ENCODE measurements at places on chromosomes 7 and 10.

- DNase-seq, result peak; percentile 75
Observed at GRCh38 chr7:4103352-4104091, 578.6 kb upstream of the FOXK1 start.

DNA sequence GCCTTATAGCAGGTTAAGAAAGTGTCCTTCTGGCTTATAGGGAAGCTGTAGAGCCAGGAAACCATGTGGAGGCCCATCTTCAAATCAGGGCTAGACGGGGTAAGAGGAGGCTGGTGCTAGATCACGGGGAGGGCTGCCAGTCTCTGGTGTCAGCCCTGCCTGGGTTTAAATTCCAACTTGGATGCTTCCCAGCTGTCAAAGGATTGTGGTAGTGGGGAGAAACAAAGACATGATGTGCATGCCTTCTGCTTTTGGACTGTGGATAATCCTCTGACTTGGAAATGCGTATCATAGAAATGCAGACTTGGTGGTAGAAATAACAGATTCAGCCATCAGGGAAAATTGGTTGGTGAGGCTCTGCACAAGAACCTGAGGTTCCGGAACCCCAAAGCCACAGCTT, 325.6 kb downstream of the PHTF2 start:
- no peak for DNase-seq

GRCh38 chr10:124223711-124224085, 130.3 kb upstream of the CHST15 start:
- DNase-seq, result no peak

GRCh38 chr10:109883859-109884771, 39.2 kb downstream of the XPNPEP1 start:
- peak; percentile 86 for DNase-seq

DNA sequence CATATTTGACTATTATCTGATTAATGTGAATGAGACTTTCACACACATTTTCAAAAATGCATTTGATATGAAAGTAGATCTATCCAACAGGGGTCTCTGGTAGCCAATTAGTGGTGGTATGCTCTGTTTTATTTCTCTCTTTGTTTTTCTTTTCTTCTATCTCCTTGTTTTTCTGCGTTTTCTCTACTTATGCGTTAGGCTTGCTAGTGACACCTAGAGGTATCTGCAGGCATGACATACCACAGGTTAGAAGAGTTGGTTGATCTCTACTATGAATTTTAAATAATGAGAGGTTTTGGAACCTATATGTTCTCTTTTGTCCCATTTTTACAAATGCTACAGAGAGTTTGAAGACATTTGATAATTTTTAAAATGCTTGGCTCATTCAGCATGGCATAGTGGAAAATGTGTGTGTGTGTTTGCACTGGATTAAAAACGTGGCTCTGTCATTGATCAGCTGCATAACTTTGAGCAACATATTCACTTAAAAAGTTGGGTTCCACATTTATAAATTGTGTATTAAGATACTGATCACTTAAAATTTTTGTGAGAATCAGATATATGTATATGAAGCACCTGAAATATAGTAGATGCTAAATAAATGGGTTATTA, 28.1 kb upstream of the PLXDC2 start:
- DNase-seq, result peak; percentile 31

GRCh38 chr7:155683098-155683497, 38.6 kb downstream of the RBM33 start:
- DNase-seq, result no peak

DNA sequence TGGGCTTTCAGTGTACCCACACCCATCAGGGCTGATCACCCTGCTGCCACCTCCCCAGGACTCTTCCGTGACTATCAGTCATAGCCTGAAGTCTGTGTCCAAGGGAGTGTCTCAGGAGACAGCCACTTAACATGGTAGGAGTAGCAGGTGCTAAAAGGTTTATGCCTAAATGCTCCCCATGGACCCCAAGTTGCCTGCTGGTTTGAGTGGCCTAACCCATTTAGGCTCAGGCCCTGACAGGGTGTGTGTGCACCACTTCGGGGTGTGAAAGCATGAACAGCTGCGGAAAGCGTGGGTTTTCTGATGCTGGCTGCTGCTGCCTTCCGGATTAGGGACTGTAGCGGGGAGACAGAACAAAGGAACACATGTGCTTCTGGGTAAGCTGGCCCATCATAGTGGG, 93.2 kb upstream of the SAMD8 start:
- DNase-seq, result no peak

DNA sequence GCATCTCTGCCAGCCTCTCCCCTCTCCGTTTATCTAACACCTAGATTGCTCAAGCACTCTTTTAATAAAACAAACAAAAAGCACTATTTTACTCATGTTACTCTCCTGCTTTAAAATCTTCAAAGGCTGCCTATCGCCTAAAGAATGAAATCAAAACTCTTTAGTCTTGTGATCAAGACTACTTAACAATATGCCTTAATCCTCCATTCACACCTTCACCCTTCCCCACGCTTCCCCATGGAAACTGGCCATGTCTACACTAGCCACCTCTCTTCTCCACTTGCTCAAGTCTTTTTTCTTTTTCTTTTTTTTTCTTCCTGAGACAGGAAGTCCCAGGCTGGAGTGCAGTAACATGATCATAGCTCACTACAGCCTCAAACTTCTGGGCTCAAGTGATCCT, 47.8 kb upstream of the TMEM213 start:
- no peak for DNase-seq

- no peak for DNase-seq
Observed at GRCh38 chr7:152597507-152597906, 78.4 kb downstream of the XRCC2 start.

GRCh38 chr10:71512761-71513539, 116.2 kb downstream of the CDH23 start:
- DNase-seq, result no peak

- DNase-seq, result peak; percentile 23
Observed at GRCh38 chr10:70902661-70903261, 14.4 kb upstream of the PCBD1 start.

DNA sequence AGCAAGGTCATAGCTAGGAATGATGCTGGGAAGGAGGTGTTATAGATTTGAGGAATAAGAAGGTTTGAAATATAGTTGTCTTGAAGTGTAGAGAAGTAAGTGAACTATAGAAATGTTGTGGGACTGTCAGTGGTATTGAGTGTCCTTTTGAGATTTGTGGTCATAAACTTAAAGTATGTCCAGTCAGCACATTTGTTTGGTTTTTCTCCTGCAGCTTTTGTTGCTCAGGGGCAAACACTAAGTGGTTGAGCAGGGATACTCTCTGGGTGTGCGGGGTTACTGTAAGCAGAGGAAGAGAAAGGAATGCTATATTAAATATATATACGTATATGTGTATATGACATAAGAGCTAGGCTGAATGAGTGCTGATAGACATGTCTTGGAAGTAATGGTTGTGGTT, 67.1 kb downstream of the HECTD2 start:
- DNase-seq, result no peak

- no peak for DNase-seq
Observed at GRCh38 chr10:133164816-133165555, 5.0 kb downstream of the KNDC1 start.

DNA sequence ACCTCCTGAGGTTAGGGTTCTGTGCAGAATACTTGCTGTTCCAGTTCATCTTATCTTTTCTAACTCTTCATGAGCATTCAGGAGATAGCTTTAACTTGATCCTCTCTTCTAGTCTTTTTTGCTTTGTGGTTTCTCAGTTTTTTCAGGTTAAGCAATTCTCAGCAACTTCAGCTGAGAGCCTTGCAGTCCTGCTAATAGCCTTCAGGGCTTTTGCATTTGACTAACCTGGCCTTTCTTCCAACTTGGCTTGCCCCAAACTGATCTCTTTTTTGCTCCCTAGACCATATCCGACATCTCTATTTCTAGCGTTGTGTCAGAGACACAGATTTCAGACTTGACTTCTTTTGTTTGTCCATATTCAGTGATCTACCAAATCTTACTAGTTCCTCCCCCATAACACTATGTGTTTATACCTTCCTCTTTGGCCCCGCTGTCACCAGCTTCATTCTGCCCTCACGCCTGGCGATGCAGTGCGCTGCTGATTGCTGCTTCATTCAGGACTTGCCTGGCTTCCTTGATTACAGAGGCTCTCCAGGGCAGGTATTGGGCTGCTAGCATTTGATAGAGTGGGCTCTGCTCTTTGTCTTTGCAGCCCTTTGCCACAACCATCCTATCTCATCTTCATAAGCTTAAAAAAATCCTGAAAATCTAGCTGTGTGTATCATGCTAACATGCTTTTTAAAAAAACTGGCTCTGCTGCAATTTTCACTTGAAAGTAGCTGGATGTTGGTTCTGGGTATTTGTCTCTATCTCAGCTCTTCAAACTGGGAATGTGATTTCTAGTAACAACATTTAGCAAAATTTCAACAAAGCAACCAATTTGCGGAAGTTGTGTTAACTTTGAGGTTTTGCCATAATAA, 9.6 kb downstream of the CUL1 start:
- peak; percentile 51 for DNase-seq

- no peak for DNase-seq
Observed at GRCh38 chr7:134328900-134329299, 12.2 kb upstream of the SLC35B4 start.

DNA sequence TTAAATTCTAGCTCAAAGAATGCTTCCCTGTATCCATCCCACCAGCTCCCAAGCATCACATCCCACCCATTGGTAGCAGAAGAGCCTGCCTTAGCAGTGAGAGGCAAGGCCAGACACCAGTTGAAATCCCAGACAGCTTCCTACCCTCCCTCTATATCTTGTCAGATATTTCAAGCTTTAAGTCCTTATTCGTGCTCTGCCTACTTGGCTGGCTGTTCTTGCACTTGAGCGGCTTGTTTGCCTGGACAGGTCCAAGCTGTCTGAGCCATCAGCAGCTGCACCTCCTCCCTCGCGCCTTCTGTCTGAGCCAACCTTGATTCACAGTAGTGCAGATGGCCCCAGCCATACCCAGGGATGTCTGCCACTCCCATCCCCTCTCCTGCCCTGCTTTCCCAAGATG, 16.4 kb downstream of the LRRC4 start:
- DNase-seq, result no peak

GRCh38 chr7:108360058-108360800, 96.0 kb downstream of the NRCAM start:
- DNase-seq, result no peak
